Uterine smooth muscle cell (primary cell): ENCODE measurements at places on chromosomes 6 and 20. TPM values are rescaled to one million over a fixed set of nuclear protein-coding genes. Genes with fewer than 3 reads are reported as not detected.

MYT1 gene
- not detected in 2 replicates for total RNA-seq

MCCD1 gene
- total RNA-seq, result not detected in 2 replicates

MUCL3 gene
- not detected in 2 replicates for total RNA-seq

CNR1 gene
- under 0.01 TPM in 1 of 2 replicates, not detected in the other for total RNA-seq

DNAAF9 gene
- total RNA-seq, result 11.4 and 17.7 TPM in 2 replicates

SYNGAP1 gene
- total RNA-seq, result 4.6 and 6.0 TPM in 2 replicates

SLC18B1 gene
- 6.3 and 6.4 TPM in 2 replicates for total RNA-seq

GNAS-AS1 gene
- total RNA-seq, result 0.87 and 1.00 TPM in 2 replicates

HLA-DPB1 gene
- total RNA-seq, result 6.8 and 21.1 TPM in 2 replicates

MDFI gene
- 0.11 and 1.2 TPM in 2 replicates for total RNA-seq

TTPAL gene
- total RNA-seq, result 15.3 and 20.6 TPM in 2 replicates

ZBTB12 gene
- 4.9 and 8.1 TPM in 2 replicates for total RNA-seq

RTEL1 gene
- total RNA-seq, result 15.9 and 31.5 TPM in 2 replicates

PTCRA gene
- total RNA-seq, result not detected in 2 replicates

NRN1 gene
- total RNA-seq, result 0.11 and 0.12 TPM in 2 replicates

STMN3 gene
- 18.9 and 43.9 TPM in 2 replicates for total RNA-seq

CDK19 gene
- total RNA-seq, result 14.6 and 16.9 TPM in 2 replicates

DEFB125 gene
- not detected in 2 replicates for total RNA-seq

CLPSL2 gene
- total RNA-seq, result not detected in 2 replicates

APOM gene
- 0.89 and 1.2 TPM in 2 replicates for total RNA-seq

MPIG6B gene
- not detected in 2 replicates for total RNA-seq

SYCP2L gene
- not detected in 2 replicates for total RNA-seq

ASCC3 gene
- 87.4 and 96.7 TPM in 2 replicates for total RNA-seq

TPBG gene
- total RNA-seq, result 93.1 and 100 TPM in 2 replicates

SLC4A11 gene
- 0.33 and 0.75 TPM in 2 replicates for total RNA-seq

CYP21A2 gene
- not detected in 2 replicates for total RNA-seq

HLA-DRB1 gene
- total RNA-seq, result not detected in 2 replicates

CCN5 gene
- 1.5 and 10.6 TPM in 2 replicates for total RNA-seq

NR2E1 gene
- not detected in 2 replicates for total RNA-seq

HLA-DPA1 gene
- total RNA-seq, result 0.55 and 4.0 TPM in 2 replicates

NHSL1 gene
- 1.8 and 3.7 TPM in 2 replicates for total RNA-seq
